ENCODE measurements at places on chromosomes 2 and 18.
A peak's percentile ranks its signal among the peaks of the same experiment; 100 is the strongest.

GRCh38 chr2:230793572-230794359, 71.0 kb upstream of the ITM2C start:
- DNase-seq = peak; percentile 27

- DNase-seq = no peak
These were observed 177.0 kb downstream of the CTIF start for GRCh38 chr18:48715711-48716361.

GRCh38 chr2:173232956-173233744, 121.5 kb upstream of the CDCA7 start:
- no peak for DNase-seq

DNA sequence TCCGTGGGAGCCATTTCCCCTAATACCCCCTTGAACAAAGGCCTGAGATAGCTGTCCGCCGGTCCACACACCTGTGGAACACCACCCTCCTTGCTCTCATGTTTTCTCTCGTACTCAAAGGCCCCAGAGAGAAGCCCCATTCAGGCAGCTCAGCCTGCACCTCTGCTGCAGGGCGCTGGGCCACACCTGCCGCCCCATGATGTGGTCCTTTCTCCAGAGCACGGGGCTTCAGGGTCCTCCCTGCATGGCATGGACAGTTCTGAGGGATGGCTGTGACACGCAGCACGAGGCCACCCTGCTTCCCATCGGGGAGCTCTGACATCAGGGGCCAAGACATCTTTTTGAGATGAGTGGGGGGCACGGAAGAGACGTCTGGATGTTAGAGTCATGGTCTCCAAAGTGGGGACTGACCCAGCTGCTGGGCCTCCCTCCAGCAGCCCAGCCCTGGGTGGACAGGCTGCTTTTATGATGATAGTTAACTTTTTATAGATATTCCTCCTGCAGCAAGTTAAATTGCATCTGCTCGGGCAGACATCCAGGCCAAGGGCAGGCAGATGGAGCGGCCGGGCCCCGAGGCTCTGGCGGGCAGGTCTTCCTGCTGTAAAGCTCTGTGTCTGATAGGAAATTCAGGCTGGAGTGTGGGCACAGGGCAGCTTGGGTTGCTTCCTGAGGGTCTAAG, 56.7 kb downstream of the SDC1 start:
- no peak for DNase-seq

GRCh38 chr2:45382744-45383143, 228.3 kb downstream of the SRBD1 start:
- DNase-seq = no peak

GRCh38 chr18:37456395-37456794, 109.2 kb downstream of the CELF4 start:
- no peak for DNase-seq

DNA sequence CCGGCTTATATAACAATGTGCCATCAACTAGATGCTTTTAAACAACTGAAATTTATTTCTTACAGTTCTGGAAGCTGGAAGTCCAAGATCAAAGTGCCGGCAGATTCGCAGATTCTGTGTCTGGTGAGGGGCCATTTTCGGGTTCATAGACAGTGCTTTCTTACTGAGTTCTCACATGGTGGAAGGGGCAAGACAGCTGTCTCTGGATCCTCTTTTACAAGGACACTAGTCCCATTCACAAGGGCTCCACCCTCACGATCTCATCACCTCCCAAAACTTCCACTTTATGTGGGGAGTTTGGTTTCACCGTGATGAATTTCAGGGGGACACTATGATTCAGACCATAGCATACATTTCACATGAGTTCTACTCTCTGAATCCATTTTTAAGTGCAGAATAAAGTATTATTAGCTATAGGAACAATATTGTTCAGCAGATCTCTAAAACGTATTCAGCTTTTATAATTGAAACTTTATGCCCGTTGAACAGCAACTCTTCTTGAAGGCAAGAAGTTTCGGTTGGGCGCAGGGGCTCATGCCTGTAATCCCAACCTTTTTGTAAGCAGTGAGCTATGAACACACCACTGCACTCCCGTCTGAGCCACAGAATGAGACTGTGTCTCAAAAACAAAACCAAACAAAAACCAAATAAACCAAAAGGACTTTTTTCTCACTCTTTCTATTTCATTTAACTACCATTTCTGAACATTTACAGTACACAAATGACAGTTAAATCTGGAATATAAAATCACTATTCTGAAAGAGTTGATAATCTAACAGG, 502.8 kb downstream of the CMPK2 start:
- DNase-seq = no peak

DNA sequence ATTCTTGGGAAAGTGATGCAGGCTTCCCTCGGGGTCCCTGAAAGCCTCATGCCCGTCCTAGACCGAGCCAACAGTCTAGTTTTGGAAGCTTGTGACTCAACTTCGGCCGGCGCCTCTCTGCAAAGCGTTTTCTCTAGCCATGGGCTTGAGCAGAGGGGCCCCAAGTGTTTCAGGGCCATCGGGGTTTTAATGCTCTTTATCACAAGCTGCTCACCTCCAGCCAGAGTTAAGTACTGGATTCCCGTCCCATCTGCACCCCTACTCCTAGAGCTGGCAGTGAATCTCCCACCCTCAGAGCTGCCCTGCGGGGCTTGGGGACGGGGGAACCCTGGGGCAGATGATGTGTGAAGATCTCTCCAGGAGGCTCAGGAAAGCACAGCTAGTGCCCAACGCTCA, 7.3 kb downstream of the RAX start:
- no peak for DNase-seq

DNA sequence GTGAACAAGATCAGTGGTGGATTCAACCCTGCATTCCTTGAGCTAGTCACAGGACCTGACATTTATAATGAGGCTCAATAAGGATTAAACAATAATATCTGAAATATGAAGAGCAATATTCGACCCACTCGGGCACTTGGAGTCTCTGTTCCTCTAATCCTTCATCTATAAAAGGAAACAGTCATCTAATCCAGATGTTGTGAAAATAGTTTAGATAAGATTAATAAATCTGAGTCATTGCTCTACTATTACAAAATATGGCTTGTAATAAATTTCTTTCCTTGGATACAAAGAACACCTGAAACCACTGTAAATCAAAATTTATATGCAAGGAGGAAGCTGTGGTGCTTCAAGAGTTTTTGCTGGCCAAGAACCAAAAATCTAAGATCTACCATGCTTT, 846.9 kb upstream of the ACVR2A start:
- DNase-seq = no peak

DNA sequence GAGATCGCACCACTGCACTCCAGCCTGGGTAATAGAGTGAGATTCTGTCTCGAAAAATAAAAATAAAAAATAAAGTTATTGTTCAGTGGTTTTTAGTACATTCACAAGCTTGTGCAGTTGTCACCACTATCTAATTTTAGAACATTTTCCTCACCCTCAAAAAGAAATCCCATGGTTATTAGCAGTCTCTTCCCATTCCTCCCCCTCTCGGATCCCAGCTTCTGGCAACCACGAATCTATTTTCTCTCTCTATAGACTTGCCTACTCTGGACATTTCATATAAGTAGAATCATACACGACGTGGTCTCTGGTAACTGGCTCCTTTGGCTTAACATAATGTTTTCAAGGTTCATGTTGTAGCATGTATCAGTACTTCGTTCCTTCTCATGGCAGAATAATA, 38.6 kb downstream of the CABLES1 start:
- no peak for DNase-seq

GRCh38 chr2:200751786-200752185, 59.9 kb upstream of the BZW1 start:
- DNase-seq = no peak

- no peak for DNase-seq
These were observed 1.3 kb upstream of the FAP start for GRCh38 chr2:162244541-162245031.

DNA sequence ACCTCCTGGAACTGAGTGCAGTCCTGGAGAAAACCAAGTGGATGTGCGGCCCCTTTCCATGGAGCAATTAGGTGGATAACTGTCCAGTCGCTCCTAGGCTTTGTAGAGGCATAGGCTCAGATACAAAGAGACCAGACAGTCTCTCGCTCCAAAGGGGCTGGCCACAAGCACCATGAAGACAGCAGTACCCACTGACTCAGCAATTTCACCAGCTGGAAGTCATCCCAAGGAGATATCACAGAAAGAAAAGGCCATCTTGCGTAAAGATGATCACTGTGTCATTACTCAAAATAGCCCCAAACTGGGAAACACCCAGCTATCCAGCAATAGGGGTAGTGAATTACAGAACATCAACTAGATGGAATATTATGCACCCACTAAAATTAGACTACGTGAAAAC, 161.2 kb downstream of the MSH2 start:
- DNase-seq = no peak

DNA sequence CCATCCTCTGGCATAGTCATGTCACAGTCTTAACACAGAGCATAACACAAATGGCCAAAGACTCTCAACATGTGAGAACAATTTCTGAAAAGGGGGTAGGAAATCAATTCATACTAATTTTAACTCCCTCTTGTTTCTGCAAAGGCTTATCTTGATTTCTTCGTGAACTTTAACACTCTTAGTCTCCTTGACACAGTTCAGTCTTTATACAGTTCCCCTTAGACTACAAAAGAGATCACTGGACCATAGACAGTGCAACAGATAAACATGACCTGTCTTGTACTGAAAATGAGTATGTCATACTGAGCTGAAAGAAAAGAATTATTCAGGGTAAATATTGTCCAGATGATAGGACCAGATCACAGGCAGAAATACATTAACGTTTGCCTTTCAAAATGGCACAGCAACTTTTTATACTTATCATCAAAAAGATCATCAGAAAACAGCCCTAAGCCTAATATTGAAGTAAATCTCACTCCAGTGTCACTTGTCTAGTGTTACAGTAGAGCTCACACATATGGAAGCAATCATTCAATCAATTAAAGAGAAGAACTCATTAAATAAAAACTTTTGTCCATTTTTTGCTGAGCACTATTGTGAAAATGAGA, 56.4 kb upstream of the VRK2 start:
- DNase-seq = no peak
